ENCODE measurements at places on chromosomes 7 and 10. TPM values are rescaled to one million over a fixed set of nuclear protein-coding genes. Genes with fewer than 3 reads are reported as not detected.
A peak's percentile ranks its signal among the peaks of the same experiment; 100 is the strongest.

DNA sequence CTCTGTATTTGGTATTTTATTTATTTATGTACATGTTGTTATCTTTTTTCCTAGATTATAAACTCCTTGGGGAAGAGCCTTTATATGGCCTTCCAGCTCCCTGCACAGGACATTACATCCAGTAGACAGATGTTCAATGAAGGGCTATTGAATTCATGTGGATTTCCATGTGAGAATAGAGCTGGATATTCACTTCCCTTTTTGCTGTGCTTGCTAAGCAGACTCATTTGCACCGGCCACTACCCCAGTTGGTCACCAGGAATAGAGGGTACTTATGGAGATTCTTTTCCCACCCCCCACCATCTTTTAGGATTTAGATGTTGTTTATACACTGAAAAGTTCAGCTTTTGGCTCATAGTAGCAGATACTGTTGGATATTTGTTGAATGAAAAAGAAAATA, 374.1 kb downstream of the NRG3 start:
- no peak for DNase-seq

GRCh38 chr10:60338786-60339185, 50.9 kb downstream of the ANK3 start:
- DNase-seq, result no peak

GRCh38 chr7:99551767-99552463, at the start of gene FAM200A:
TSS of gene FAM200A (minus strand) at chr7:99552114. CDS start at chr7:99548407, 3,707 bp downstream.
- peak; percentile 75 for DNase-seq

GRCh38 chr7:137169282-137169698, 174.2 kb downstream of the PTN start:
- no peak for DNase-seq

GRCh38 chr10:26215935-26216584, 514 bp upstream of the GAD2 start:
- no peak for DNase-seq

- no peak for DNase-seq
These were observed 94.3 kb upstream of the SORCS3 start for GRCh38 chr10:104546756-104547155.

DNA sequence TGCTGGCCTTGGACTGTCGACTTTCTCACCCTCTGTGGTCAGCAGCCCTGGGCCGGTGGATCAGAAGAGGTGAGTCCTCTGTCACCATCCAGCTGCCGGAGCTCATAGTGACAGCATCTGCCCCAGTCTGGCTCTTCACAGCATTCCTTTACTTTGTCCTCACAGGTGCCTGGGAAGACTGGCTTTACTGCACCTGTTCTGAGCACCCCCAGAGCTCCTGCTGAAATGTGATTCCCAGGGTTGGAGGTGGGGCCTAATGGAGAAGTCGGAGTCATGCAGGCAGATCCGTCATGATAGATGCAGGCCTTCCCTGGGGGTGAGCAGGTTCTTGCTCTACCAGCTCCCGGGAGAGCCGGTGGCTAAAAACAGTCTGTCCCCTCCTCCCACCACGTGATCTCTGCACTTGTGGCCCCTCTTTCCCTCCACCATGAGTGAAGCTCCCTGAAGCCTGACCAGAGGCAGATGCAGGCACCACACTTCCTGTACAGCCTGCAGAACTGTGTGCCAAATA, 171.5 kb downstream of the ZMYND11 start:
- DNase-seq, result peak; percentile 20

DNA sequence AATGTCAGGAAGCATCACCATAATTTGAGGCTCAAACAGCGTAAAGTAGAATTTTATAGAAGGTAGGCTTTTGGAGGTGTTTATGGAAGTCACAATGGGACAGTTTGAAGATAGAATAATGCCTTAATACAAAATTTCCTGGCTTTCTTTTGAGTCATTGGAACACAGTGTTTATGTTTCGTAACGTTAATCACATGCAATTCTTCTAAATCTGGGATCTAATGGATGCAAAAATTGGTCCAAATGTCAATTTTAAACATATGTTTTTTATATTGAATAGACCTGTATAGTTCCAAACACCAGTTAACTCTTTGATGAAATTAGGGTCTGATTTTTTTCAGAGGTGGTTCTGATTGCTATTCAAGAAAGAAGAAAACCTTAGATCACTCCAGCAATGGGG, 86.5 kb upstream of the HPS1 start:
- no peak for DNase-seq

Gene RBM17
- 98.2 TPM for total RNA-seq

Gene CNPY1
- total RNA-seq, result not detected

Gene ASZ1
- total RNA-seq, result not detected

All from PC-9 (cell line).